Hindlimb muscle (tissue), 1 donor: ENCODE measurements at places on chromosomes 5 and 9. TPM values are rescaled to one million over a fixed set of nuclear protein-coding genes. Genes with fewer than 3 reads are reported as not detected.

Gene GALNT12
- polyA plus RNA-seq, result 2.6 TPM

Gene ADAMTS6
- polyA plus RNA-seq, result 0.63 TPM

Gene GPR150
- 0.22 TPM for polyA plus RNA-seq

Gene NTNG2
- polyA plus RNA-seq, result 0.28 TPM

Gene TLX3
- not detected for polyA plus RNA-seq

Gene RNF180
- polyA plus RNA-seq, result 1.2 TPM

Gene ST8SIA4
- polyA plus RNA-seq, result 6.7 TPM

Gene SLC25A2
- not detected for polyA plus RNA-seq

Gene ELOVL7
- 0.30 TPM for polyA plus RNA-seq

Gene SLC1A1
- 0.26 TPM for polyA plus RNA-seq

Gene SELENOP
- 166 TPM for polyA plus RNA-seq

Gene SIT1
- not detected for polyA plus RNA-seq

Gene IFNK
- polyA plus RNA-seq, result not detected

Gene CDH12
- 0.40 TPM for polyA plus RNA-seq

Gene FOXD4
- polyA plus RNA-seq, result 2.7 TPM

Gene C9orf152
- polyA plus RNA-seq, result 0.36 TPM

Gene LCP2
- polyA plus RNA-seq, result 7.4 TPM

Gene MLANA
- 1.4 TPM for polyA plus RNA-seq

Gene POMT1
- 29.9 TPM for polyA plus RNA-seq

Gene TMEFF1
- polyA plus RNA-seq, result 2.7 TPM

Gene GRM6
- polyA plus RNA-seq, result 0.72 TPM

Gene MYOZ3
- 12.5 TPM for polyA plus RNA-seq

Gene SPAAR
- 2.3 TPM for polyA plus RNA-seq

Gene SPTLC1
- 47.1 TPM for polyA plus RNA-seq

Gene RASEF
- polyA plus RNA-seq, result 0.36 TPM

Gene PCDHGA5
- 2.6 TPM for polyA plus RNA-seq

Gene PGM5
- polyA plus RNA-seq, result 61.6 TPM

Gene OR13D1
- not detected for polyA plus RNA-seq

Gene GABBR2
- polyA plus RNA-seq, result 0.63 TPM

Gene RAD50
- 24.9 TPM for polyA plus RNA-seq

Gene CNTLN
- 7.4 TPM for polyA plus RNA-seq

Gene IL9
- not detected for polyA plus RNA-seq

Gene P4HA2
- 52.5 TPM for polyA plus RNA-seq

Gene C9orf153
- 0.22 TPM for polyA plus RNA-seq

Gene GRK6
- polyA plus RNA-seq, result 17.7 TPM

Gene CNTFR
- polyA plus RNA-seq, result 53.8 TPM

Gene WNK2
- 17.2 TPM for polyA plus RNA-seq

Gene FAM163B
- not detected for polyA plus RNA-seq

Gene ENTREP1
- polyA plus RNA-seq, result 48.7 TPM

Gene TNC
- 23.0 TPM for polyA plus RNA-seq

Gene LRRC70
- polyA plus RNA-seq, result 3.1 TPM

Gene HBEGF
- polyA plus RNA-seq, result 19.4 TPM

Gene SLC6A7
- 0.22 TPM for polyA plus RNA-seq

Gene ZNF366
- polyA plus RNA-seq, result 4.0 TPM

Gene ZFAND5
- polyA plus RNA-seq, result 147 TPM

Gene IL33
- polyA plus RNA-seq, result 29.6 TPM

Gene APBB3
- polyA plus RNA-seq, result 28.8 TPM

Gene IL13
- polyA plus RNA-seq, result not detected

Gene PCDHA4
- 0.12 TPM for polyA plus RNA-seq

Gene SUSD3
- polyA plus RNA-seq, result 2.2 TPM

Gene BARX1
- not detected for polyA plus RNA-seq

Gene ELAVL2
- polyA plus RNA-seq, result 2.7 TPM

Gene CCL19
- not detected for polyA plus RNA-seq

Gene NPR3
- 12.0 TPM for polyA plus RNA-seq
